ENCODE measurements at places on chromosomes 13 and 19. TPM values are rescaled to one million over a fixed set of nuclear protein-coding genes. Genes with fewer than 3 reads are reported as not detected.

ZNF285 gene
- polyA plus RNA-seq: not detected

NLRP9 gene
- polyA plus RNA-seq: not detected

GRCh38 chr19:4990306-4990705 is 21.4 kb downstream of the KDM4B start:
- no peak overlapping the region for H3K4me3 ChIP-seq
- H3K36me3 ChIP-seq: no peaks in the 10 kb centered on the region
- no peaks in the 10 kb centered on the region for H3K27me3 ChIP-seq
- no peak for DNase-seq
- no peaks in the 10 kb centered on the region for H3K4me1 ChIP-seq

GRCh38 chr13:101959016-101959415 is 442.8 kb downstream of the FGF14 start:
- no peaks in the 10 kb centered on the region for H3K36me3 ChIP-seq
- no peaks in the 10 kb centered on the region for H3K4me1 ChIP-seq
- no peak overlapping the region for H3K4me3 ChIP-seq
- no peak overlapping the region for H3K27ac ChIP-seq

DNA sequence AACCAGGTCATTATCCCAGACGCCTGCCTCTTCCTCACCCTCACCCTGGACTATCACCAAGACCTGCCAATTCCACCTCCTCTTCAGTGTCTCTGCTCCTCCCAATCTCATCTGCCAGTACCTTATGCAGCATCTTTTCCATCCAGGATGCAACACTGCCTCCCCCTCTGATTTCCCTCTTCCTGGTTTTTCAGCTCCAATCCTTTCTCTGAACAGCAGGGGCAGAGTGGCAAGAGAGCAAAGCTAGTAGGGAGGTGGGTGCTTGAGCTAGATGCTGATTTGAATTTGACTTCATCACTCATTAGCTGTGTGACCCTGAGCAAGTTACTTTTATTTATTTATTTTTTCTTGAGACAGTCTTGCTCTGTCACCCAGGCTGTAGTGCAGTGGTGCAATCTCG is 25.6 kb upstream of the CABP5 start:
- H3K36me3 ChIP-seq: no peaks in the 10 kb centered on the region
- H3K4me1 ChIP-seq: no peaks in the 10 kb centered on the region
- H3K4me3 ChIP-seq: no peak overlapping the region
- no peak overlapping the region for H3K27ac ChIP-seq

GRCh38 chr13:28585561-28585960 is 73.4 kb upstream of the POMP start:
- DNase-seq: no peak
- H3K36me3 ChIP-seq: no peaks in the 10 kb centered on the region
- H3K4me1 ChIP-seq: no peaks in the 10 kb centered on the region
- no peaks in the 10 kb centered on the region for H3K27me3 ChIP-seq

Data from GM12878 (cell line).